ENCODE measurements at places on chromosomes 13 and 19. TPM values are rescaled to one million over a fixed set of nuclear protein-coding genes. Genes with fewer than 3 reads are reported as not detected.
A peak's percentile ranks its signal among the peaks of the same experiment; 100 is the strongest.

MIDN gene
- 8.4 TPM for total RNA-seq

ZNF491 gene
- 2.2 TPM for total RNA-seq

FAM83E gene
- total RNA-seq, result not detected

ZNF880 gene
- not detected for total RNA-seq

FUT1 gene
- total RNA-seq, result 0.07 TPM

- no peak for DNase-seq
- no peak overlapping the region for H3K27ac ChIP-seq
- no peaks in the 10 kb centered on the region for H3K4me1 ChIP-seq
- no peaks in the 10 kb centered on the region for H3K27me3 ChIP-seq
- H3K36me3 ChIP-seq, result no peaks in the 10 kb centered on the region
- no peak overlapping the region for H3K4me3 ChIP-seq
Observed at GRCh38 chr13:100459747-100460146, 128.8 kb downstream of the GGACT start.

DNA sequence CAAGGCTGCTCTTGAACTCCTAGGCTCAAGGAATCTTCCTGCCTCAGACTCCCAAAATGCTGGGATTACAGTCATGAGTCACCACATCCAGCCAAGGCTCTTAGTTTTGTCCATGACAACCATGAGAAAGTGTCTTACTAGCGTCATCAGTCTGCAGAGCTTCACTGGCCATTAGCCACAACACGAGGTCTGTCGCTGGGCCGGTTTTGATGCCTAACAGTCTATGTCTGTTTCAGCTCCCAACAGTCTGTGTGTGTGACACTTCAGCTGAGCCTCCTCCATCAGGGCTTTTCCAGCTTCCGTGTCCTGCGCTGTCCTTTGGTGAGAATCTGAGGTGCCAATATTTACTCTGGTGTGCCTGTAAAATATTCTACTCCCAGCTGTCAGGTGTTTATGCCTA lies 47.6 kb downstream of the CEP89 start:
- H3K4me3 ChIP-seq, result no peak overlapping the region
- no peaks in the 10 kb centered on the region for H3K27me3 ChIP-seq
- peaks cover 11% of the 10 kb centered on the region for H3K4me1 ChIP-seq
- no peak for DNase-seq
- H3K27ac ChIP-seq, result no peak overlapping the region

DNA sequence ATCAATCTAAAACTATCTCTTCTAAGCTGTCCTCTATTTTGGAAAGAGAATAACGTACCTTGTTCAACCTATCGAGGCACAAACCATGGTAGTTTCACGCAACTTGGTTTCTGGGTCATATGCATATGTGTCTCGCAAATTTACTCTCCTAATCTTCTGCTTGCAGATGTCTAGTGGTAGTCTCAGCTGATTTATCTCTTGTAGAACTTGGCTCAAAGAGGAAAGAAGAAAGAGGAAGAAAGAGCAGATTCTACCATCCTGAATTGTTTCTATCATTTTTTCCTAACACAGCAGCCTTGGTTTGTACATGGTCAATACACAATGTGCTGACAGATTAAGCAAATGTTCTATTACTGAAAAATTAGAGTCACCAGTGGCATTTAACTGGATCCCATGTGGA lies 282.3 kb downstream of the SPRY2 start:
- no peak overlapping the region for H3K4me3 ChIP-seq
- DNase-seq, result no peak
- no peak overlapping the region for H3K27ac ChIP-seq
- no peaks in the 10 kb centered on the region for H3K27me3 ChIP-seq
- H3K36me3 ChIP-seq, result no peaks in the 10 kb centered on the region

DNA sequence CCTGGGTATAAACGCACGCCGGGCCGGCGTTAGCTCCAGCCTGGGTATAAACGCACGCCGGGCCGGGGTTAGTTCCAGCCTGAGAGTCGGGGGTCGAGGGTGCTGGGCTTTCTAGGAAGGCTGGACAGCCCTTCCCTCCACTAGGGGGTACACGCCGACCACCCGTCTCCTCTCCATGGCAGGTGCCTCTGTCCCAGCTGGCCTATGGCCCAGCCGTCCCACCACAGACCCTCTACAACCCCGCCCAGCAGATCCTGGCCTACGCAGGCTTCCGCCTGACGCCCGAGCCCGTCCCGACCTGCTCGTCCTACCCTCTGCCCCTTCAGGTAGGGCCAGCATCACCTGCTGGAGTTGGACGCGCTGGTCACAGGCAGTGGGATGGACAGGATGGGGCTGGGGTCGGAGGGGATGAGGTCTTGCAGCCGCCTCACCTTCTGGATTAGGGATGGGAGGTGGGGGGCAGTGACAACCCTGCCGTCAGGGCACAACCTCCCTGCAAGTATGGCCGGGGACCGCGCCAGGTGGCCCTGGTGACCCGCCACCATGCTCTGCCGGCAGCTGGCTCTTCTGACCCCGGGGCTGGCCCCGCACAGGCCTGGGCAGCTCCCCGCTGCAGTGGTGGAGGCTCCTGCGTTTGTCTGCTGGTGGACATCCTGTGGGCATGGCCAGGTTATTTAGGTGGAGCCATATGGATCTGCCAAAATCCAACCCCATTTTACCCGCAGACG lies 45.8 kb downstream of the TMEM255B start:
- no peaks in the 10 kb centered on the region for H3K36me3 ChIP-seq
- no peak overlapping the region for H3K4me3 ChIP-seq
- DNase-seq, result no peak
- no peaks in the 10 kb centered on the region for H3K4me1 ChIP-seq

DNA sequence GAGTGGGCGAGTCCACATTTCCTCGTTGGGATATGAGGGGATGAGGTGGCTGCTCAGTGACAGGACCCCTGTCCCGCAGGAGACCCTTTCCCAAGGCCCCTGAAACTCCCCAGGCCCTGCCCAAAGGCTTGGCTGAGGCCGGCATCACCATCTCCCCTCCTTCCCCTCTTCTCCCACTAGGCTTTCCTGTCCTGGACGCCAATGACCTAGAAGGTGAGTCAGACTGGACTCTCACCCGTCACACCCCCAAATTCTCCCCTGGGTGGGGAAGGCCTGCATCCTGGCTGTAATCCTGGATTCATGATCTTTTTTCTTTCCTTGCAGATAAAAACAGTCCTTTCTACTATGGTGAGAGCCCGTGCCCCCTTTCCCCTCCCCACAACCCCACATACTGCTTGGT lies 5.3 kb downstream of the FXYD3 start:
- H3K27me3 ChIP-seq, result 0 out of 3 replicates have a peak, but pooled peaks cover 3% of the 10 kb centered on the region
- H3K36me3 ChIP-seq, result no peaks in the 10 kb centered on the region
- H3K4me3 ChIP-seq, result no peak overlapping the region
- DNase-seq, result no peak

DNA sequence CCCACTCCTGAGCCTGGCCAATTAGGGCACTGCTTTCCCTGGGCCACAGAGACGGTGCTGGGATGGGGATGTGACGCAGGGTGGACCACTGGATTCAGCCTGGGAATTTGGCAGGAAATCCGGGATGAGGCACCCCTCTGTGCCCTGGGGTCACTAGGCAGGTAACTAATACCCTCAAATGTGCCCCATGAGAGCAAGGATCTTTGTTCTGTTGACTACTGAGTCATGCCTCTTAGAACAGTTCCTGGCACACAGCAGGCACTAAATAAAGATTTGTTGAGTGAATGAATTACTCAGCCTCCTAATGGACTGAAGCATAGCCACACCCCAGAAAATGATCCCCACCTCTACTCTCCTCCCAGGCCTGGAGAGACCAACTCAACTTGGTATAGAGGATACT lies 15.9 kb downstream of the OPA3 start:
- H3K27ac ChIP-seq, result no peak overlapping the region
- peaks cover 1% of the 10 kb centered on the region for H3K36me3 ChIP-seq
- H3K4me1 ChIP-seq, result peaks cover 22% of the 10 kb centered on the region
- DNase-seq, result no peak
- no peaks in the 10 kb centered on the region for H3K27me3 ChIP-seq

GRCh38 chr13:46143184-46143701 lies 38.4 kb upstream of the CPB2 start:
- H3K36me3 ChIP-seq, result no peaks in the 10 kb centered on the region
- H3K27ac ChIP-seq, result peak overlapping the region; percentile 96
- peak; percentile 99 for DNase-seq
- H3K27me3 ChIP-seq, result no peaks in the 10 kb centered on the region
- peak overlapping the region; percentile 34 for H3K4me3 ChIP-seq

- peaks cover 35% of the 10 kb centered on the region for H3K4me1 ChIP-seq
- no peaks in the 10 kb centered on the region for H3K27me3 ChIP-seq
- no peak for DNase-seq
- H3K4me3 ChIP-seq, result no peak overlapping the region
- H3K27ac ChIP-seq, result no peak overlapping the region
Observed at GRCh38 chr13:28655561-28655960, 3.4 kb upstream of the POMP start.

DNA sequence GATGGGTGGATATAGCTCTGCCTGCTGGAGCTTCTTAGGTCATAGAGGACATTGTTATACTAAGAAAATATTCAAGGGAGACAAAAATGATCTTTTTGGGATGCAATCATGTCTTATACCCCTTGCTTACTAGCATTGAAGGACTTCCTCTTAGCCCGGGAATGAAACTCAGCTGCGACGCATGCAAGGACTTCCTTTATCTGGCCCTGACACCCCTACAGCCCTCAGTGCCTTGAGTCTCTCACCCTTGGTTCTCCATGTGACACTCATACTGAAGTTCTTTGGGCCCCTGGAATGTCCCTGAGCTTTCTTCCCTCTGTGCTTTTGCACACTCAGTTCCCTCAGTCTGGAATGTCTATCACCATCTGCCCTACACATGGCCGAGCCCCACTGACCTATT lies 72.5 kb upstream of the MTIF3 start:
- no peak overlapping the region for H3K4me3 ChIP-seq
- H3K27ac ChIP-seq, result no peak overlapping the region
- DNase-seq, result no peak
- no peaks in the 10 kb centered on the region for H3K36me3 ChIP-seq
- no peaks in the 10 kb centered on the region for H3K4me1 ChIP-seq

GRCh38 chr19:13015361-13016223 lies 20.3 kb downstream of the NFIX start:
- peaks cover 40% of the 10 kb centered on the region for H3K4me1 ChIP-seq
- peaks cover 2% of the 10 kb centered on the region for H3K36me3 ChIP-seq
- DNase-seq, result no peak

- DNase-seq, result no peak
- H3K4me1 ChIP-seq, result peaks cover 7% of the 10 kb centered on the region
- H3K36me3 ChIP-seq, result no peaks in the 10 kb centered on the region
- no peak overlapping the region for H3K4me3 ChIP-seq
- no peak overlapping the region for H3K27ac ChIP-seq
- H3K27me3 ChIP-seq, result no peaks in the 10 kb centered on the region
Observed at GRCh38 chr13:32824675-32825074, 191.5 kb upstream of the KL start.

GRCh38 chr19:2042485-2043250 lies 8.4 kb downstream of the MKNK2 start:
- no peaks in the 10 kb centered on the region for H3K27me3 ChIP-seq
- peaks cover 21% of the 10 kb centered on the region for H3K36me3 ChIP-seq
- no peak overlapping the region for H3K27ac ChIP-seq

- no peak for DNase-seq
- no peaks in the 10 kb centered on the region for H3K4me1 ChIP-seq
- H3K36me3 ChIP-seq, result no peaks in the 10 kb centered on the region
- no peaks in the 10 kb centered on the region for H3K27me3 ChIP-seq
- no peak overlapping the region for H3K27ac ChIP-seq
Observed at GRCh38 chr13:78478183-78478582, 125.2 kb downstream of the POU4F1 start.

- H3K27me3 ChIP-seq, result no peaks in the 10 kb centered on the region
- no peak overlapping the region for H3K4me3 ChIP-seq
- H3K27ac ChIP-seq, result no peak overlapping the region
Observed at GRCh38 chr13:21749410-21749809, 78.5 kb downstream of the FGF9 start.

GRCh38 chr13:110916301-110917142 lies 1.7 kb upstream of the ANKRD10 start:
- H3K4me3 ChIP-seq, result peak overlapping the region; percentile 83
- H3K4me1 ChIP-seq, result peaks cover 27% of the 10 kb centered on the region
- H3K27ac ChIP-seq, result peak overlapping the region; percentile 95
- peak; percentile 49 for DNase-seq
- H3K36me3 ChIP-seq, result no peaks in the 10 kb centered on the region

DNA sequence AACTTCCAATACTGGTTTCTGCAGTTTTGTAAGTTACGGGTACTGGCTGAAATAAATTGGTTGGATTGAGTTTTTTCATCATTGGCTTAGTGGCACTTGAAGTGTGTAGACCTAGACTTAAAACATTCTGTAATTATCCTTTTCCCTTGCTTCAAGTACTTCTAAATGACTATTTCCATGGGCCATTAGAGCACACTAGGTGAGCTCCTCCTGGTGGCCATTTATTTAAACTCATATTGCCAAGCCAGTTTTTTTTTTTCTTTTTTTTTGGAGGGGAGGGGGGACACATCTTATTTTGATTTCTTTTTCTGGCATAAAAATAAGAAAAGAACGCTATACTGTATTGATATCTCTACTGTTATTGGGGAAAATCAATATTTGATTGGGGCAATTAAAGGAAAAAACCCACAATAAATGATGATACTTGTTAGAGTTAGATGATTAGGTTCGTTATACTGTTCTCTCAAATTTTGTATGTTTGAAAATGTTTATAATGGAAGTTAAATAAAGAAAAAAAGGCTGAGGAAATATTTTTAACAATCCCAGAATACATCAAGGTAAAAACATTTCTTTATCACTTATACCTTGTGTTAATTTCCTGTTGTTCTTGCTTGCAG lies 82.9 kb downstream of the PDS5B start:
- peak; percentile 53 for DNase-seq
- H3K4me3 ChIP-seq, result no peak overlapping the region
- peaks cover 5% of the 10 kb centered on the region for H3K36me3 ChIP-seq
- no peak overlapping the region for H3K27ac ChIP-seq
- no peaks in the 10 kb centered on the region for H3K27me3 ChIP-seq

- H3K4me3 ChIP-seq, result no peak overlapping the region
- no peak for DNase-seq
- H3K27me3 ChIP-seq, result no peaks in the 10 kb centered on the region
- peaks cover 71% of the 10 kb centered on the region for H3K36me3 ChIP-seq
- H3K27ac ChIP-seq, result no peak overlapping the region
Observed at GRCh38 chr19:18460900-18461299, 23.0 kb upstream of the ISYNA1 start.

GRCh38 chr19:18112989-18113478 lies 15.5 kb downstream of the MAST3 start:
- no peak overlapping the region for H3K4me3 ChIP-seq
- H3K27ac ChIP-seq, result no peak overlapping the region

GRCh38 chr19:30161021-30161655 lies 211.0 kb upstream of the ZNF536 start:
- no peak overlapping the region for H3K4me3 ChIP-seq
- no peak for DNase-seq
- H3K27ac ChIP-seq, result no peak overlapping the region
- no peaks in the 10 kb centered on the region for H3K27me3 ChIP-seq
- no peaks in the 10 kb centered on the region for H3K36me3 ChIP-seq

GRCh38 chr19:48501494-48502349 lies 9.9 kb downstream of the LMTK3 start:
- peaks cover 47% of the 10 kb centered on the region for H3K4me1 ChIP-seq
- peak; percentile 86 for DNase-seq
- H3K27me3 ChIP-seq, result peaks cover 9% of the 10 kb centered on the region

GRCh38 chr13:32153056-32153455 lies 121.5 kb downstream of the FRY start:
- H3K27ac ChIP-seq, result no peak overlapping the region
- no peaks in the 10 kb centered on the region for H3K27me3 ChIP-seq
- peaks cover 1% of the 10 kb centered on the region for H3K36me3 ChIP-seq
- no peak for DNase-seq

- no peak overlapping the region for H3K27ac ChIP-seq
- no peaks in the 10 kb centered on the region for H3K36me3 ChIP-seq
- H3K4me3 ChIP-seq, result no peak overlapping the region
- peaks cover 11% of the 10 kb centered on the region for H3K27me3 ChIP-seq
- DNase-seq, result no peak
Observed at GRCh38 chr19:51029718-51030117, 3.3 kb upstream of the KLK11 start.

GRCh38 chr13:97809576-97809975 lies 143.9 kb upstream of the IPO5 start:
- no peaks in the 10 kb centered on the region for H3K4me1 ChIP-seq
- H3K27me3 ChIP-seq, result no peaks in the 10 kb centered on the region
- H3K36me3 ChIP-seq, result no peaks in the 10 kb centered on the region
- no peak overlapping the region for H3K27ac ChIP-seq
